ENCODE measurements at places on chromosomes 7 and 10. TPM values are rescaled to one million over a fixed set of nuclear protein-coding genes. Genes with fewer than 3 reads are reported as not detected.

DNA sequence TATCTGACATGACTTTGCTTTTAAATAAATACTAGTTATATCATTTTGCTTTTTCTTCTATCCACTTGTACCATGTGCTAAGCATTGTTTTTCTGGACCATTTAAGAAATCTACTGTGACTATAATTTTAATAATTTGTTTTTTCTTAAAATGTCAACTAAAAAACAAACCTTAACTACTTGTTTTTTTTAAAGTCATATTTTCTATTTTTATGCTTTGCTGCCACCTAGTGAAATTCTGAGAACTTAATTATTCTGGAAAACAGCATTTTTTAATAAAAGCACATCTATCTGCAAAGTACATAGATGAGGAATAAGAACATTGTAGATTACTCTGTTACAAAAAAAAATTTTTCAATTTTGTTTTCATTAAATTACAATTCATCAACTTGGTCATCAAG is 47.4 kb downstream of the ORC5 start:
- no peaks in the 10 kb centered on the region for H3K27me3 ChIP-seq
- no peak for DNase-seq
- peaks cover 10% of the 10 kb centered on the region for H3K36me3 ChIP-seq
- H3K27ac ChIP-seq = no peak overlapping the region

DNA sequence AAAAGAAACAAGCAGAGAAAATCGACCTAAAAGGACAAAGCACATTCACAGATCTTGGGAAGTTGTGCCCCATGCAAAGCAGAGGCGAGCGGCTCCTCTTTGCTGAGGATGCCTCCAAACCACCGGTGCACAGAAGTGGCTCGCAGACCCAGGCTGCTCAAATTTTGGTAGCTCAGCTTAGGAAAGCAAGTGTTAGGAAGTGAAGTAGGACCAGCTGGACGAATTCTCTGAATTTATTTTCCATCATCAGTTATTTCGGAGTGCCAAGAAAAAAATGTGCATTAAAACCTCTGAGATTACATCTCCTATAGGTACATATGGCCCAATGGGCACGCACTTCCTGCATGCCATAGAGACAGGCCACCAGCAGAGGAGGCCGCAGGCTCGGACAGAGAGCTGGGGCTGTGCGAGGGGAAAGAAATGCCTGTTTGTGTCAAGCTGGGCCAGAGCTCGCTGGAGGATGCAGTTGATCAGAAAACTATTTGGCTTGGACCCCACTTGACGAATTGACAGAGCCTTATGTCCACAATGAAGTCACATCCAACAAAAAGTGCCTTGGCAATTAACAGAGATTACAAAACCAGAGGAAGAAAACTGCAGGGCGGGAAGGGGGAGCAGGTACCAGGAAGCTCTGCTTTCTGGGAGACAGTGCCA is 122.3 kb upstream of the LYZL2 start:
- H3K4me3 ChIP-seq = no peak overlapping the region
- no peak for DNase-seq
- H3K36me3 ChIP-seq = no peaks in the 10 kb centered on the region
- no peaks in the 10 kb centered on the region for H3K27me3 ChIP-seq
- no peak overlapping the region for H3K27ac ChIP-seq

GRCh38 chr7:351681-352480 is 61.9 kb downstream of the FOXL3 start:
- H3K4me3 ChIP-seq = peak overlapping the region; percentile 46
- H3K36me3 ChIP-seq = no peaks in the 10 kb centered on the region
- peaks cover 22% of the 10 kb centered on the region for H3K4me1 ChIP-seq
- DNase-seq = peak; percentile 42

- no peaks in the 10 kb centered on the region for H3K36me3 ChIP-seq
- no peak for DNase-seq
- H3K4me1 ChIP-seq = peaks cover 6% of the 10 kb centered on the region
- H3K4me3 ChIP-seq = no peak overlapping the region
- H3K27me3 ChIP-seq = no peaks in the 10 kb centered on the region
- H3K27ac ChIP-seq = no peak overlapping the region
Observed at GRCh38 chr10:68598978-68599770, 39.0 kb downstream of the TET1 start.

- no peaks in the 10 kb centered on the region for H3K36me3 ChIP-seq
- no peak for DNase-seq
- no peaks in the 10 kb centered on the region for H3K4me1 ChIP-seq
- no peaks in the 10 kb centered on the region for H3K27me3 ChIP-seq
Observed at GRCh38 chr10:123948030-123948823, 56.6 kb upstream of the CPXM2 start.

DNA sequence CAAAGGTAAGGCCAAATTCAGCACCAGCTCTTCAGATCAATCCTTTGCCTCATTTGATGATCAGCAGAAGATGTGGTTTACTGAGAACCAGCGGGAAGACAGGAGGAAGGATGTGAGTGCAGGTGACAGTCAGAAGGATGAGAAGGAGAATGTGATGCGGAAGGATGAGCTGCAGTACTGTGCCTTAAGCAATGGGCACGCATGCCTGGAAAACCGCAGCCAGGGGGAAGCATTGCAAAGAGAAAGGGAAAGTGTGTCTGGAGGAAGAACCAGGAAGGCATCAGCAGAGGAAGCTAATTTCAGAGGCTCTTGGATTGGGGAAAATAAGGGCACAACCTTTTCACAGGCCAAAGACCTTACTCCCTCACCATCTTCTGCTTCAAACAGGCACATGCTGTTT is 25.7 kb downstream of the C10orf71 start:
- no peaks in the 10 kb centered on the region for H3K36me3 ChIP-seq
- H3K27me3 ChIP-seq = no peaks in the 10 kb centered on the region
- H3K4me3 ChIP-seq = no peak overlapping the region
- H3K4me1 ChIP-seq = no peaks in the 10 kb centered on the region

The RTKN2 gene
- polyA plus RNA-seq = 6.2 TPM

The CSTF2T gene
- 23.9 TPM for polyA plus RNA-seq
